Stimulated activated CD4-positive, alpha-beta T cell treated with anti-CD3 and anti-CD28 coated beads, Interleukin-1b, Interleukin-23, amount 100 ng/mL, for 1 hour (primary cell): ENCODE measurements at places on chromosomes 7 and 10.

- no peak for DNase-seq
Observed at GRCh38 chr10:43377424-43377883, 6.0 kb downstream of the FXYD4 start.

- no peak for DNase-seq
Observed at GRCh38 chr10:128881086-128881485, 586.0 kb upstream of the MGMT start.

GRCh38 chr7:36132012-36132411 lies 21.0 kb upstream of the EEPD1 start:
- no peak for DNase-seq

GRCh38 chr7:138934367-138934766 lies 46.8 kb downstream of the KIAA1549 start:
- DNase-seq: no peak

DNA sequence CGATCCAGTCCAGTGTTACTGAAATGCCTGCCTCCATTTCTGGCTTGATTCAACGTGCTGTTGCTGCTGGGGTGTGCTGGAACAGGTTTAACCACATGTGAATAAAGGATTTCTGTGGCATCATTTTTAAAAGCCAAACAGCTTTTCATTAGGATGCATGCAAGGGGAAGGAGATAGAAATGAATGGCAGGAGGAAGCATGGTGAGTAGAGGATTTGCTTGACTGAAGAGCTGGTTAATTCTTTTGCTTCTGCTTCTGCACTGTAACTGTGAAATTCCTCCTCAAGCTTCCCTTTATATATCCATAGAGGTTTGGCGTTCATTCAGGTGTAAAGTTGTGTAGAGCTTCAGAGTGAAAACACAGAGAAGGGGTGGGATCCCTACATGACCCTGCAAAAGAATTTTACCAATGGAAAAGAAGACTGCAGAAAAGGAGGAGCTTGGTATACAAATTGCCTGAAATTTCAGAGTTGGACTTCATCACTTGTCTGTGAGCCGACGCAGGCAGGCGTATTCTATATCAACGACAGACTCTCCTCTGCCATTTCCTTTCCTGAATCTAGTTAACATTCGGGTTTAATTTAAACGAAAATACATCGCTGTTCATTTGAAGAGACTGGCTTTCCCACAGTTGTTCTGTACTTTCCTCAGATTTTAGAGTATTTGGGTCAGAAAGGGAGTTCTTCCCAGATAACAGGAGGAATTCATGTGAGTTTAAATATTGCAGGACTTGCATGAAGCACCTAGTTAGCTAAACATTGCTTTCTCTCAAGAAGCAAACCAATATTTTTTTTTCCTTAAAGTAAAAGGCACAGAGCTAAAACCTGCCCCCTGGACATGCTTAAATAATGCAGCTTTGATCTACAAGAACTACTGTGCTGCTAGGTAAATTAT lies at the start of gene SOSTDC1:
SOSTDC1 (minus strand) TSS at position 270 of the 893 bp plus-strand sequence; CDS start at position 200, 70 bp downstream.
- DNase-seq: no peak

GRCh38 chr7:90708841-90709317 lies 112.8 kb downstream of the CDK14 start:
- DNase-seq: no peak
